CD4-positive, alpha-beta T cell treated with Interleukin-17A for 1 hour (primary cell): ENCODE measurements at places on chromosomes 13 and 19.

- no peak for DNase-seq
Measured at GRCh38 chr13:106143392-106143791, 392.1 kb downstream of the EFNB2 start.

- DNase-seq = peak; percentile 26
Measured at GRCh38 chr13:32234914-32235313, 80.2 kb downstream of the ZAR1L start.

- DNase-seq = no peak
Measured at GRCh38 chr13:31035185-31035965, 102.9 kb downstream of the TEX26 start.

- no peak for DNase-seq
Measured at GRCh38 chr19:49186108-49186507, 28.5 kb downstream of the TRPM4 start.

DNA sequence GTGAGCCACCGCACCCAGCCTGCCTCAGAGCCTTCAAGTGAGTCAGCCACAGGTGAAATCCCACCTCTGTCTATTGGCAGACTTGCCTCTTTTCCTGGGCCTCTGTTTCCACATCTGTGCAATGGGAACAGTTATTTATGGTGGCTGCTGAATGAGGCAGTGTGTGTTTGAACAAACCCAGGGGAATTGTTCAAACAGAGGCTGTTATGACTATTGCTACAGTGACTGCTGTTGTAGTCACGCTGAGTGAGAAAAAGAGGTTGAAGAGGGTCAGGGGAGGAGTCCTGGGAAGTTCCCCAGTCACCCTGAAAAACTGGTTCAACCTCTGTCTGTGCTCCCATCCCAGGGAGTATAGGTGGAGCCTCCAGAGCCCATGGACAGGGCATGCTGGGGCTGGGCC is at the start of gene CEACAM19:
Gene CEACAM19, plus strand, starts transcription at position 83 of the 400 bp plus-strand sequence. CDS start 450 bp downstream, outside the sequence.
- DNase-seq = no peak

DNA sequence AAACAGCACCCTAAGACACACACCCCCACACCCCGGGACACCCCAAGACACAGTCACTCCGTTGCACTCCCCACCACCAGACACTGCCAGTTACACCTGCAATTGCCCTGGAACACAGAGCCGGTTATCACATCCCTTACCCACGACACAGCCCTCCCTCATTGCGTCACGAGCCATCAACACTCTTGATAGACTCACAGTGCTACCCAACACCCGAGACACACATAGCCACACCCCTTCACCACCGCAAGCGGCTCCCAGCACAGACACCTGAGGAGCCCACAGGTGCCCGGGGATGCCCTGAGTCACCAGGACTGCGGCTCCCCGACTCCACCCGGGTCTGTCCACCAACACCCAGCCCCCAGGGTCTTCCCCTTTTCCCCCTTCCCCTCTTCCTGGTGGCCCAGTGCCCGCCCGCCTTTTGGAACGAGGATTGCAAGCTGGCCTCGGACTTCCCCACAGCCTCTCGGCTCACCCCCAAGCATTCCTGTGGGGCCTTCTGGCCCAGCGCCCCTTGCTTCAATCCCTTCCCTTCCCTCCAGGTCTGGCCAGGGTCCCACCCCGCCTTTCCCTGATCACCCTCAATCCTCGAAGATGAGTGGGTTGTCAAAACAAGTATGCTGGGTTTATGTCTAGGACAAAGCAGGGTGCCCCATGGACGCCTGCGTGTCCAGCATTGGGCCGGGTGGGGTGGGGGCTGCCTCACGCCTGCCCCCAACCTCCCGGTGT is 1.7 kb upstream of the PTGER1 start:
- DNase-seq = peak; percentile 79

DNA sequence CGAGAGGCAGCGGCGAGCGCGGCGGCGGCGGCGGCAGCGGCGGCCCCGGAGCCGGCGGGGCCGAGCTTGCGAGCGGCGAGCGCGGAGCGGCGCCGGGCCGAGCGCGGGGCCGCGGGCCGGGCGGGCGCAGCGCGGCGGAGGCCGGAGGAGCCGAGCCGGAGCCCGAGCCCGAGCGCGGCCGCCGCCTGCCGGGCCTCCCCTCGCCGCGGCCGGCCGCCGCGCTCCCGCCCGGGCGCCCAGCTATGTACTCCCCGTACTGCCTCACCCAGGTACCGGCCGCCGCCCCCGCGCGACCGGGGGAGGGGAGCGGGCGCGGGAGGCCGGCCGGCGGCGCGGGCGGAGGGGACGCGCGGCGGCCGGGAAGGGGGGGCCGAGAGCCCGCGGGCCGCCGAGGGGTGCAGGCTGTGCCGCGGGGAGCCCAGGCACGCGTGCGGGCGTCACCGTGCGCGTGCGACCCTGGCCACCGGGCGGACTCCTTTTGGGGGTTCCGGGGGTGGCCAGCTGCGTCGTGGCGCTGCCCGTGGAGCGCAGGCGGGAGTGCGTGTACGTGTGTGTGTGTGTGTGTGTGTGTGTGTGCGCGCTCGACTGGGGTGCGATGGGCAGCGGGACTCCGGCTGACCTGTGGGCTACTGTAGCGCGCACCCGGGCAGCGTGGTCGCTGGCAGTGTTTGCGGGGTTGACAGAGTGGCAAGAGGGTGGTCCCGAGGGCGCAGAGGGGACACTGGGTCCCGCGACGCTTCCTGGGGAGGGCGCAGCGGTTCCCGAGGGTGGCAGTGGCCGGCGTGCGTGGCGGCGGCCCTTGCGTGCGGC is 526 bp downstream of the NFIX start:
- DNase-seq = peak; percentile 17

DNA sequence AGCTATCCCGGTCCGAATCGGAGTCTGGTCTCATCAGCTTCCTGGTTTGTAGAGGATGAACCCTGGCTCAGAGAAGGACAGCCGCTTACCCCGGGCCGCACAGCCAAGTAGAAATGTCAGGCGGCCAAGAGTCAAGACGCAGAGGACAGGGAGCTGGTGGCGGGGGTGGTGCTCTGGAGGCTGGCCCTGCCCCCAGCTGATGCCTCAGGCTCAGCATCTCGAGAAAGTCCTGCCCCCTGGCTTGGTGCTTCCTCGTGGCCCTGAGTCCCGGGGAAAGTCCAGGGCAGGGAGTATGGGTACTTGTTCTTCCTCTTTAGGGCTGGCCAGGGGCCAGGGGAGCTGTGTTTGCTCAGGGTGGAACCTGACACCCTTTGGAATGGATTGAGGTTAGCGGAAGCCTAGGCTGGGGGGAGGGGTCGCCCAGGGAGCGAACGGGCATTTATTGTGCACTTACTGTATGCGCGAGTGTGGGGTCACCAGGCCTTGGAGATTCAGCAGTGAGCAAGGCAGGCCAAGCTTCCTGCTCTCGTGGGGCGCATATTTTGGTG is 2.2 kb downstream of the TJP3 start:
- no peak for DNase-seq

DNA sequence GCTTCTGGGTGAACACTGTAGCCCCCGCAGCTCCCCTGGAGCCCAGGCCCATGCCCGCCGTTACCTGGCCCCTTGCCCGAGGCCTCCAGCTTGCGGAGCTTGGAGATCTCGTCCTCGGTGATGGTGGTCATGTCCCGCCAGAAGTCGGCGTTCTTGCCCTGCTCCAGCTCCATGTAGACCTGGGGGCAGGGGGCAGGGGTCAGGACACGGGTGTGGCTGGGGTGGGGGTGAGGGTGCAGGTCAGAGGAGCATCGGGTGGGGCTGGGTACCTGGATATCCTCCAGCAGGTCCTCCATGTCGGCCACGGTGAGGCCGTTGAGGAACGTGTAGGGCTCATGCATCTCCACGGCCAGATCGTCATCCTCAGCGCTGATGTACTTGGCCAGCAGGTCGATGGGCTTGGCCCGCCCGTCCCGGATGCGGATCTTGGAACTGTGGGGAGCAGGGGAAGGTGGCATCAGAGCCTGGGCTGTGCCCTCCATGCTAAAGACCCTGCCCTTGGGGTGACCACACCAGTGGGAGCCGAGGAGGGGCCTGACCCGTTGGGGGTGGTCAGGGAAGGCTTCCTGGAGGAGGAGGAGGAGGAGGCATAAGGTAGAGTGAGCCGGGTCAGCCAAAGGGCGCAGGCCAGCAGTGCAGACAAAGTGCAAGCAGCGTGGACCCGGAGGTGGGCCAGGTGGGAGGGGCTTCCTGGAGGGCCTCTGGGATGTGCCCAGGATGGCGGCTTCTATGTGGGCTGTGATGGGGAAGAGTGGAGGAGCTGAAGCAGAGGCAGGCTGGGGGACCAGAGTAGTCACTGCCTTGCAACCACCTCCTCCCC is 7.6 kb downstream of the CACTIN start:
- no peak for DNase-seq

GRCh38 chr13:26749285-26749684 is 11.3 kb downstream of the GPR12 start:
- no peak for DNase-seq

- no peak for DNase-seq
Measured at GRCh38 chr19:5993648-5994358, 15.9 kb upstream of the RANBP3 start.

- DNase-seq = peak; percentile 76
Measured at GRCh38 chr19:10112037-10112761, 706 bp downstream of the P2RY11 start.

- no peak for DNase-seq
Measured at GRCh38 chr19:57570707-57571106, 8.0 kb downstream of the ZNF416 start.

DNA sequence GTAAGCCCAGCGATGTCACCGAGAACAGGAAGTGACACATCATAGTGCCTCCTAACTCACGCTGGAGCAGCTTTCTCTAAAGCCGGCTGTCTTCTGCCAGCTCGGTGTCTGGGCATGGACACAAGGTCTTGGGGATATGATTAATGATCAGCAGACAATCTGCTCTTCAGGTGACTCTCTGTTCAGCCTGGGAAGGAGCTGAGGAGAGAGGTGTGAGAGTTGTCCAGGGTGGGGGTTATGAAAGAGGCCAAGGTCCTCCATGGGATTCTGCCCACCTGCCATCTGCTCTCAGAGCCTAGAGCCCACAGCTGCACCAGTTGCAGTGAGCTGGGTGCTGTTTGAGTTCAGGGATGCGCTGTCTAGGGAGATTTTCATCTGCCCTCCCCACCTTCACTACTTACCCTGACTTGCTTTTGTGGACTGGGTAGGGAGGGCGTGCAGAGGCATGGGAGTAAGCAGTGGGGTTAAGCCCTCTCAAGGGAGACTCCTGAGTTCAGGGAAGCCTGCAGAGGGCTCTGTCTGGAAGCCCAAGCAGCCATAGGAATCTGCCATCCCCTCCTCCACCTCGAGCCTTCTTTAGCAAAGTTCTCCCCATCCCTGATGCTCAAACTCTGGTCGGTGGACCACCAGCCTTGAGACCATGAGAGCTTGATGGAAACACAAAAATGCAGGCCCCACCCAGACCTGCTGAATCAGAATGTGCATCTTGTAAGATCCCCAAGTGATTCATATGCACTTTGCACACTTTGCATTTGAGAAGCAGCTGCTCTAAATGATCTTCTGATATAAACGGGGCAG is 539.7 kb downstream of the RFC3 start:
- DNase-seq = no peak

DNA sequence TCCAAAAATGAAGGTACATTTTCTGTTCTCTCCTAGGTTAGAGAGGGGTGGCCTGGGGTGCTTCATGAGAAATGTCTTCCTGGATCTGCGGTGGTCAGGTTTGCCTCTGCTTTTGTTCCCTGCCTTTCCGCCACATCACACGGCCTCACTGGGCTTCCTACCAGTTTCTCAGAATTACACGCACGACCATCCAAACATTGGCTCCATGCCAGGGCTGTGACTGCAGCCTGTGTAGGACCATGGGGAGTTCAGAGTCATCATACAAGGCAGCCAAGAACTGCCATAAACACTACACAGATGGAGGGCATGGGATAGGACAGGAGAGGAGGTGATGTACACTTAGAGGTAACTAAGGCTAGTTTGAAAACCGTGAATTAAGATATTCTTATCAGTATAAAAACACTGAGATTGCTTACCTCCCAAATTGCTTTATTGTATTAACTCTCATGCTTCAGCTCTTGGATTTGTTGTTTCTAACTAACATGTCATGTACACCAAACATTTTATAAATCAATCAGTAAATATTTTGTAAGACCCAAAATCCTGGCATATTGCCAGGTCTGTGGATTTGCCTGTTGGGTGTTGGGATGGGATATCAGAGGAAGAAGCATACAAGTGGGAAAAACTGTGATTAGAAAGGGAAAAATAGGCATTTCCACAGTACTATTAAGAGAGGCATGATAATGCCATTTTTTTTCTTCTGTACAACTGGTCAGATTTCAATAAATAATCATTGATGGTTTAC is 45.2 kb downstream of the CDADC1 start:
- no peak for DNase-seq
